ENCODE measurements at places on chromosomes 5 and 9.

DNA sequence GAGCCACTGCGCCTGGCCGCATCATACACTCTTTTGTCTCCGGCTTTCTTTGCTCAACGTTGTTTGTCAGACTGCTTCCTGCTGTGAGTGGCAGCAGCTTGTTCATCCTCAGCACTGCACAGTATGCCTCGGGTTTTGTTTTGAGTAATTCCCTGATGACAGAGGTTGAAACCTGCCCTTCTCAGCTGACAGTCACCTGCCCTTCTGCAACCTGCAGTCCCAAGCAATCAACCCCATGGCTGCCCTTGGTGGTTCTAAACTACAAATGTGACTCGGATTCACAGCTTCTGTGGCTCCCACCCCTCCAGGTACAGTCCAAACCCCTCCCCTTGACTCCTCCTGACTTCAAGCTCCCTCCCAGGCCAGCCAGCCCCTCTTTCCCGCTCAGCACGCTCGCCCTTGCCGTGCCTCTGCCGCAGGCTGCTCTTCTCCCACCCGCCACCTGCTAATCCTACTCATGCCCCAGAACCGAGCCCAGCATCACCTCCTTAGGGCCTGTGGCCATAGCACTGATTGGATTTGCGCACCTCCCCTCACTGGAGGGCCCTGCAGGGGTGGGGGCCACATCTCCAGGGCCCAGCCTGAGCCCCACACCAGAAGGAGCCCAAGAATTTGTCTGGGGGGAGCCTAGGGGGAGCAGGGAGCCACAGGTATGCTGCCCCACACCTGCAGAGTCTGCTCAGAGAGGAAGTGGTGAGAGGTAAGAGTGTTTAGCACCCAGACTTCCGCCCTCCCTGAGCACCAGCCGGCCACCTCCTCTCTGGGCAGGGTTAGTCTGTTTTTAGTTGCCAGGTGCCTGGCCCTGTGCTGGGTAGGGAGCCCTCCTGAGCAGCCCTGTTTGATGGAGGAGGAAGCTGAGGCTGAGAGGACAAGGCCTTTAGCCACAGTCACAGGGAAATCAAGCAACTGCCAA is 10.1 kb downstream of the EEIG1 start:
- DNase-seq: peak; percentile 75

GRCh38 chr5:10384483-10384882 is 31.0 kb downstream of the MARCHF6 start:
- no peak for DNase-seq

DNA sequence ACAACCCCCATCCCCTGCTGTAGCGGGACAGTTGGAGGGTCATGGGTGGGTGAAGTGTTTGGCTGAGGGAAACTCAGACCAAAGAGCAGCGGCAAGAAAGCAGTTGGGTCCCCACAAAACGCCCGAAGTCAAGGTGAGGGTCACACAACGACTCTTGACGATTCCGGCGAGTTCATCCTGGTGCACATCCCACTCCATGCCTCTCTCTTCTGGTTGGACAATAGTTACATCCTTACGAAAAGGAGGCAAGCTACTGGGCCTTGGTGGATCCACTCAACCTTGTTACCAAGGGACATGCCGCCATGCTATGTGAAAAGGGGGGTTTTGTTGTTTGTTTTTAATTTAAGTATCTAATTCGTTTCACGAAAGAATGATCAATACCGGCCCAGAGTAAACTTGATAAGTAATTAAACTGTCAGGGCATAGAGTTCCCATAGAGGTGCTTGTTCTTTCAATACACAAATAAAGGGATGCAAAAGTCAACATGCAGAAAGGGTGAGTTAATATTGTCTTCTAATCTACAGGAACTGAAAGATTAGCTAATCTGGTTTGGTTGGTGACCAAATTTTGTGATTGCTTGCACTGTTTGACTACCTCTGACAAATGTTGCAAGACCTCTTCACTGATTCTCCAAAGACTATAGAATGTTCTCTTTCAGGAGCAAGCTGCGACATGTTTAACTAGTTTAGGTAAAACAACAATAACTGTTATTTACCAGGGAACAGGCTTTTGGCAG is 732 bp upstream of the SMIM15 start:
- no peak for DNase-seq

DNA sequence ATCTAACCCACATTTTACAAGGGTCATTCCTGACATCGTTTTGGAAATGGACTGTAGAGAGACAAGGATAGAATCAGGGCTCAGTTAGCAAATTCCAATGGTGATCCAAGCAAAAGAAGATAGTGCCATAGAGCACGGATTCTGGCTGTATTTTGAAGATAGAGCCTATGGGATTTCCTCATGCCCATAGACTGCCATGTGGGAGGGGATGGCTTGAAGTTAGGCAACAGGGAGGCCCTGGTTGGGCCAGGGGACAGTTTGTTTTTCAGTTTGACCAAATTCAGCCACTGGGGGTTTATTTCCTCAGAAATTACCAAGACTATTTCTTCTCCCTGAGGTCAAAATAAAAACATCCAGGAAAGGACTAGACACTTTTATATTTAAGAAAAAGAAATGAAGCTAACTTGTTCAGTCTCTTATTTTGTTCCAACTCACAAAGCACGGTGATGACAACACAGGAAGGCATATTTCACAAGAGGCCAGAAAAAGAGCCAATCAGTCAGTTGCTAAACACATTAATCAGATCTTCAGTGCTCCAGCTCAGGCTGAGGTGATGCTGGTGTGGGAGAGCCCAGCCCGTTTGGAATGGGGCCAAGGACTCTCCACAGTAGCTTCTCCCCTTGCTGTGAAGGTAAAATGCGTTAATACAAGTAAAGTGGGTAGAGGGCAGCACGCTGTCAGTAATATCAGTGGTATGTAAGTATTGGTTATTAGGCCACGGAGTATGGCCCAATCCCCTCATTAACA is 4.4 kb upstream of the DCTN4 start:
- no peak for DNase-seq

GRCh38 chr9:5735072-5735471 is 97.8 kb downstream of the ERMP1 start:
- no peak for DNase-seq

- DNase-seq: no peak
Observed at GRCh38 chr9:77417566-77417965, 230.6 kb downstream of the GNA14 start.

GRCh38 chr9:34566322-34566721 is 23.2 kb downstream of the CNTFR start:
- no peak for DNase-seq

- DNase-seq: no peak
Observed at GRCh38 chr9:122389799-122390481, 19.1 kb downstream of the PTGS1 start.

DNA sequence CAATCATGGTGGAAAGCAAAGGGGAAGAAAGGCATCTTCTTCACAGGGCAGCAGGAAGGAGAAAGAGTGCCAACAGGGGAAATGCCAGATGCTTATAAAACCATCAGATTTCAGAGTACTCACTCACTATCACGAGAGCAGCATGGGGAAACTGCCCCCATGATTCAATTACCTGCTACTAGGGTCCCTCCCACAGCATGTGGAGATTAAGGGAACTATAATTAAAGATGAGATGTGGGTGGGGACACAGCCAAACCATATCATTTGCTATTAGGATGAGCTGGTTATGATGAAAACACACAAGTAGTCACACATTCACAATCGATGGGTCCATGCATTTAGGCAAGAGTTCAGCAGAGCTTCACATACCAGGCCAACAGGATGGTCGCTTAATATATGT is 469.0 kb downstream of the PDE4D start:
- DNase-seq: no peak

GRCh38 chr9:112535301-112535700 is 48.7 kb downstream of the KIAA1958 start:
- no peak for DNase-seq

- no peak for DNase-seq
Observed at GRCh38 chr9:70262948-70263347, 4.2 kb downstream of the SMC5 start.

GRCh38 chr5:64165160-64165499 is 513 bp upstream of the RNF180 start:
- no peak for DNase-seq

GRCh38 chr5:127732963-127733362 is 29.8 kb downstream of the CCDC192 start:
- DNase-seq: no peak

DNA sequence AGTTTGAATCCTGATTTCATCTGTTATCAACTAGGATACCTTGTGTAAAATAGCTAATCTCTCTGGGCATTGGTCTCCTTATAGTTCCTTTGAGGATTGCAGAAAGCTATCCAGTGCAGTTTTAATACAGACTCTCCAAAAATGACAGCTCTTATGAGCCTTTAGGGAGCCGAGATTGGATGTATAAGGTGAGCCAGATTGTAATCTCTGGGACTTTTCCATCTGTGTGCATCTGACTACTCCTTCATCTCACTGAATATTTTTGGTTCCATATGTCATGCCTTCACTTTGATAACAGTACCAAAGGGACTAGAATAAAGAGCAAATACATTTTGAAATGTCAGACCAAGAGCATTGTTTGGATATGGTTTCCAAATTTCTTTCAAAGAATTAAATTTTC is 367.2 kb downstream of the TMEM232 start:
- DNase-seq: no peak

DNA sequence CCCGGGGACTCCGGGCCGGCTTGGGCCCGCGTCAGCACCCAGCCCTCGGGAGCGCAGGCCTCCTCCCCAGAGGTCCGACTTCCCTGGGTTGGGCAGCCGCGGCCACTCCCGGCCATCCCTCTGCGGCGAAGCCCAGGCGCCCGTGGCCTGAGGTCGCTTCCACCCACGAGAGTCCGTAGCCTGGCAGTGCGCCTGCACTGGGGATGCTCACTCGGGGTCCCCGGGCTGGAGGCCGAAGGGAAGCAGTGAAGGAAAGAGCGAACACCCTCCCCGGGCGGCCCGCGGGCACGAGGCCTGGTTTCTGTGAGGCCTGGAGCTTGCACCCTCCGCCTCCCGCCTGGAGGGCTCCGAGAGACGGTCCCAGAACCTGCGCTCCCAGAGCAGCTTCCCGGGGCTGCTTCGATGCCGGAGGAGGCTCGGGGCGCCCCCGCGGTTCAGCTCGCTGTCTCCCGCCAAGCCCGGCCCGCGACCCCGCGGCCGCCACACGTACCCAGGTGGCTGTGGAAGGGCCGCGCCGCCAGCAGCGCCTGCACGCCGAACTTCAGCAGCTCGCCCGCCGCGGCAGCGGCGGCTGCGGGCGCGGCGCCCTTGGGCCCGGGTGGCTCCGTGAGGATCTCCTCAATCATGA is 607 bp downstream of the BARX1 start:
- no peak for DNase-seq

DNA sequence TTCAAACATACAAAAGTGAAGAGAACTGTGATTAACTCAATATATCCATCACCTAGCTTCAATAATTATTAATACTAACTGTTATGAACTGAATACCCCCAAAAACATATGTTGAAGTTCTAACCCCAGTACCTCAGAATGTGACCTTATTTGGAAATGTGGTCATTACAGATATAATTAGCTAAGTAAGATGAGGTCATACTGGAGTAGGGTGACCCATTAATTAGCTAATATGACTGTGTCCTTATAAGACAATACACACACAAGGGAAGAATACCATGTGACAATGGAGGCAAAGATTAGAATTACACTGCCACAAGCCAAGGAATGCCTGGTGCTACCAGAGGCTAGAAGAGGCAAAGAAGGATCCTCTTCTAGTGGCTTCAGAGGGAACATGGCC is 7.8 kb downstream of the RRAGA start:
- DNase-seq: no peak

DNA sequence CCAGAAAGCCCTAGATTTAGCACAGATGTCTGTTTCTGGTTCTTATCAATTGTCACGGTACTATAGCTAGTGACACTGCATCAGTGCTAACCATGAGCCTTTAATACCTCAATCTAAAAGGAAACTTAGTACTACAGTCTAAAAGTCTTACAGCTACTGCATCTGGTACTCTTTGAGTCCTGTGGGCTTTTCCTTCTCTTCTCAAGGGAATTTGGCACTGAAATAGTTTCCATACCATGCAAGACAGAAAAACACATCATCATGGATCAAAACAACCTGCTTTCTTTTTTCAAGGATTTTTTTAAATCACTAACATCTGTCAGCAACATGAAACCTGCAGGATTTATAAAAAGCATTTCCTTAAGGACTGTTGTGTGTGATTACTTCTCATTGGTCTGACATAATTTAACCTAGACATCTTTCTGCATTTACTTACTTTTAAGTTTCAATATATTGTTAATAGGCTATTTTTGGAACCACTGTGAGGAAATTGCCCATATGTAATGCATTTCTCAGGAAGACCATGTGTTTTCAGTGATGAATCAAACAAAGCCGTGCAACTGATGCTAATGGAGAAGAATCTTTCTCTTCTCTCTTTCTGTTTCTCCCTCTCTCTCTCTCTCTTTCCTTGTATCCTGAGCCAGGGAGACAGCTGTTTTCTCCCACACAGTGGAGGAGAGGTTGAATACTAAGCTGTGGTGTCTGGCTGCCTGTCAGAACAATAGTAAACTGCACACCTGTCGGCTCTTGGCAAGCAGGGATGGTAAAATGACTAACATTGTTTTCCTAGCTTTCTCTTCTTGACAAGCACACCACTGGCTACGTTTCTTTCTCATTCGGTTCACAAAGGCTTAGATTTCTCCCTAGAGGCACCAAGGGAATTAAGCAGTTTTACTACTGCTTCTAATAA is 273.4 kb downstream of the CSNK1G3 start:
- no peak for DNase-seq

- DNase-seq: no peak
Observed at GRCh38 chr9:70581955-70582350, 167.5 kb upstream of the KLF9 start.

DNA sequence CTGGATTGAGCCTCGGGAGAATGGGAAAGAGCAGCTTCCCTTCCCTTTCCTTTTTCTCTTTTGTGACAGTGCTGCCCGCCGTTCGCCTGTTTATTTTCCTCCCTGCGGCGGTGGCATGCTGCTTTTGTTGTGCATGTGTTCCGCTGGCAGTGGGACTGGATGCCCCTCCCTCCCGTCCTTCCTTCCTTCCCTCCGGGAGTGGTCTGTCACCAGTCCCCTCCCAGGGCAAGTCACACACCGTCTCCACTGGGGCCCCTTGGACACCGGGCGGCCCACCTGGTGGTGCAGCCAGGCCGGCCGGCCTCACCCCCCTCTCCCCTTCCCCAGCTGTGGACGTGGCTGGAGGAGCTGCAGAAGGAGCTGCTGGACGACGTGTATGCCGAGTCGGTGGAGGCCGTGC is 214.7 kb downstream of the TRIO start:
- DNase-seq: no peak

- DNase-seq: no peak
Observed at GRCh38 chr5:37889612-37890317, 49.9 kb upstream of the GDNF start.

Data from activated naive CD4-positive, alpha-beta T cell treated with anti-CD3 and anti-CD28 coated beads, Interleukin-2, amount 50 U/mL, for 72 hours (primary cell).